NCI-H1694 treated with DMSO at 0.1 percent for 48 hours (cell line): ENCODE measurements at places on chromosomes 3 and 15.

GRCh38 chr3:18047052-18047451, 304.6 kb upstream of the TBC1D5 start:
- no peak for DNase-seq

- no peak for DNase-seq
Observed at GRCh38 chr3:119550192-119550910, 9.1 kb downstream of the CD80 start.

DNA sequence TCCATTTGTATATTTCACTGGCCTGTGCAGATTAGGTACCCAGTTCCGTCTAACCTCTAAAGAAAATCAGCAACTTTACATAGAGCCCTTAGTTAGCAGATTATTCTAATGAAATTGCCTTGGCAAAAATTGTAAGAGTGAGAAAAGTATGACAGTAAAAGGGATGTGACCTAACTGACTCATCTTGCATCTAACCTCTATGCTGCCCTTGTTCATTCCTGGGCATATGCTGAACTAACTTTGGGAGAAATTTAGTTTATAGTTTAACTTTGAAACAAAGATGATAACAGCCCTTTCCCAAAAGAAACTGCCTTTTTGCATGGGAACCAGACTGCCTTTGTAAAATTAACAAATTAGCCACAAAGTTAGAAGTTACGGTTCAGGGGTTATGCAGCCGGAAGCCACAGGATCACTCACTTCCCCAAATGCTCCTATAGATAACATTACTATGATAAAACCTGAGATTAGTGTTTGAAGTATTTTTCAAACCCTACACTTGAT, 839.8 kb upstream of the ALCAM start:
- DNase-seq, result no peak

- DNase-seq, result peak; percentile 89
Observed at GRCh38 chr3:57597127-57597923, at the start of gene ARF4. Gene ARF4 (minus strand): TSS chr3:57597344. CDS start chr3:57597140, 204 bp downstream.

DNA sequence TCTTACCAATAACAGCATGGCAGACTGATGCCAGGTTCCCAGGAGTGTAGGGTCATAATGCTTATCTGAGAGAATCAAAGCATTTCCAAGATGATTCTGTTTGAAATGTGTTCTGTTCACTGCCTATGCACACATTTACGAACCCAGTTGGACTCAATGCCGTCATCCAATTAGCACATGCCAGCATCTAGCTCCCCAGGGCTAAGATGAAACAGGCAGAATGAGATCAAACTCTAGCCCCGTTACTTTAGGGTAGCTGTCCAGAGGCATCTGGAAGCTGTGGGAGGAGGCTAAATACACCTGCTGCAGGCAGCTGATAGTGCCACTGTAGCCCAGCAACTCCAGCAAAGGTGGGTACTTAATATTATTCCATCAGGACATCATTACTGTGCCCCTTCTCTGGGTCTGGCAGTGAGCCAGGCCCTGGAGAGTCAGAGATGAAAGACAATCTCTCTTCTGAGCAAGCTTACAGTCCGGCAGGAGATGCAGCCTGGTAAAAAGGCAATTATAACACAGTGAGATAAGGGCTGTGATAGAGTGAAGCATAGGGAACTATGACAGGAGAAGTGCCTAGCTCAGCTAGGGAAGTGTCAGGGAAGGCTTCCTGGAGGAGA, 156.4 kb upstream of the PPP2R3A start:
- DNase-seq, result no peak

GRCh38 chr3:193737191-193737751, 144.3 kb downstream of the OPA1 start:
- no peak for DNase-seq

DNA sequence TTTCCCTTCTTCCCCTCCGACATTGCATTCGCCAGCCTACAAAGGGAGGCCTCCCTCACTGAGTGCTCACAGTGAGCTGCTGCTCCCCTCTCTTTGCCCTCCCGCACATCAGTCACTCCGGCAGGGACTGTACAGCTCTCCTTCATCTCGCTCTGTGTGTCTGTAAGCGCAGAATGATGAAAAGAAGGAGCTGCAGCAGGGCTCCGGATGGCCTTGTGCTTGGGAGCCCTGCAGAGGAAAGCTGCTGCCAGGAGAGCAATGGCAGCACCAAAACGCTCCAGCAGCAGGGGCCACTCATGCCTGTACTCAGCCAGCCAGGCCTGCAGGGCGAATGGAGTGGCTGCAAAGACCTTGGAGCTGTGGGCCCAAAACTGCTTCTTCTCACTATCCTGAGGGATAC, 107.0 kb upstream of the NSMCE3 start:
- DNase-seq, result no peak

GRCh38 chr15:83961311-83961710, 274.3 kb upstream of the GOLGA6L4 start:
- no peak for DNase-seq

- no peak for DNase-seq
Observed at GRCh38 chr15:39013262-39013661, 448.6 kb upstream of the RASGRP1 start.

GRCh38 chr15:39251413-39252133, 329.3 kb upstream of the THBS1 start:
- no peak for DNase-seq

GRCh38 chr3:138479438-138479863, 45.0 kb downstream of the ESYT3 start:
- DNase-seq, result peak; percentile 50

GRCh38 chr3:119681279-119681678, 4.1 kb upstream of the COX17 start:
- peak; percentile 1 for DNase-seq

DNA sequence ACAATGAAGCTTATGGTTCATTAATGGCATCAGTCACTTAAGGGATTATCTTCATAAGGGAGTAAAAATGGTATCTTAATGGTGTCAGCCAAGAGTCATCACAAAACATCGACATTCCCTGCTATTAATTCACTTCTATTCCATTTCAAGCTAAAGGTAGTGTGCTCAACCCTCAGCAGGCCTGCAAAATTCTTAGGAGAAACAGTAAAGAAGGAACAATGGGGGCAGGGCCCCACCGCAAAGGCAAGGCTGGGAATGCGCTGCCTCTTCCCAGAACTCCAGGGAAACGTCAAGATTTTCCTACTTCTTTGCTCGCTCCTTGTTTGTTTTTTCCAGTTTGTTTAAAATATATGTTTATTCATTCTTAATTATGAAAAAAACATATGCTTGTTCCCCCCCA, 187.3 kb upstream of the TSC22D2 start:
- DNase-seq, result no peak
